ENCODE measurements at places on chromosomes 11 and 22. TPM values are rescaled to one million over a fixed set of nuclear protein-coding genes. Genes with fewer than 3 reads are reported as not detected.

The GGTLC2 gene
- total RNA-seq = not detected

- H3K4me1 ChIP-seq = no peaks in the 10 kb centered on the region
- no peaks in the 10 kb centered on the region for H3K36me3 ChIP-seq
- DNase-seq = no peak
- H3K27me3 ChIP-seq = no peaks in the 10 kb centered on the region
- no peak overlapping the region for H3K4me3 ChIP-seq
Observed at GRCh38 chr11:86978247-86978646, 23.1 kb upstream of the FZD4 start.

The LDHAL6A gene
- not detected for total RNA-seq

DNA sequence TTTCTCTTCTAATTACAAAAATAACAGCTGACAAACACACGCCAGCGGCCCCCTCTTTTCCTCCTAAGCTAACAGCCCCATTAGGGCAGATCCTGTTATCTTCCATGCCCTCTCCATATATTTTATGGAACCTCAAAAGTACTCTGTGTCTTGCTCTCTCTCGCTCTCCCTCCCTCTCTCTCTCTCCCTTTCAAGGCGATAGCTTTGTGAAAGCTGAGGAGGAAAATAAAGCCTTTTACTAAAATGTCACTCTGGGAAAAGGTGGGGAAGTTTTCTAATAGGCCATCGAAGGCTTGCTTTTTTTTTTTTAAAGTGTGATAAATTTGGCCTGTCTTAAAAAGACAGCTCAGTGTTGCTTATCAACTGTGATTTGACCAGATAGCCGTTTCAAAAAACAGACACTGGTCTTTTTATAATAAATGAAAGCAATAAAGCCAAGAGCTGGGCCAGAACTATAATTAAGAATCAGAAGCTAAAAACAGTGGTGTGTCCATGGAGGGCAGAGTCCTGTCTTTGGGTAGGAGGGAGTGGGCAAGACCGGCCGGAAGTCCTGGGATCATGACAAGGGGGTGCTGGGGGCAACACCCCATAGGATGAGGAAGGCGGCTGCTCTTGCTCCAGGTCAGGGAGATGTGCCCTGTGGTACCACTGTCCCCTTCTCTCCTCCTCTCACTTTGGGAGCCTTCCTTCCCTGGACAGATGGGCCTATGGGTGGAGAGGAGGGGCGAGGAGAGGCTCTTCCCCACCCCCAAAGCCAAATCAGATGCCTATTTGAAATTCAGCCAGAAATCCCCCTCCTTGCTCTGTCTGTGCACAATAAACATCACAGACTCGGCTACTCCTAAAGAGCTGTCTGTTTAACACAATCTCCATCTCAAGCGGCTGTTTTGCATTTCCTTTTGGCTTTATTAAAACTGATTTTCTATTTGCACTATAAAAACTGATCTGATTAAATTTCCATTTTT lies 267.2 kb downstream of the BUD13 start:
- no peak overlapping the region for H3K4me3 ChIP-seq
- no peaks in the 10 kb centered on the region for H3K36me3 ChIP-seq
- DNase-seq = no peak

DNA sequence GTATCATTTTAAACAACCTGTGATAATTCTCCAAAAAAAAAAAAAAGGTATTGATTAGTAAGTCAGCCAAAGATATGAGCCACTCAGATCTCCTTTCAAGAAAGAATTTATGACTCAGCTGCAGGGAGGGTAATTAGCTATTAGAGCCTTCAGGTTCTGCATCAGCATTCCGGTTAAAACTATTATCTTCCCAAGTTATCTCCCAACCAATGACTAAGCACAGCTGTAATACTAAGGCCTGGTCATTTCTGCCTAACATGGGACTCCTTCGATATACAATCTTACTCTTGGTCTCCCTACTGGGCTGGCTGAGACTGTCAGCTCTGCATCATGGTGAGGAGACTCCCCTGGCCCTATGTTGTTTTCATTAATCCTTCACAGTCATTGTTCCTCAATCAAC lies 60.4 kb downstream of the SBF2 start:
- no peaks in the 10 kb centered on the region for H3K4me1 ChIP-seq
- H3K27ac ChIP-seq = no peak overlapping the region
- no peak overlapping the region for H3K4me3 ChIP-seq

DNA sequence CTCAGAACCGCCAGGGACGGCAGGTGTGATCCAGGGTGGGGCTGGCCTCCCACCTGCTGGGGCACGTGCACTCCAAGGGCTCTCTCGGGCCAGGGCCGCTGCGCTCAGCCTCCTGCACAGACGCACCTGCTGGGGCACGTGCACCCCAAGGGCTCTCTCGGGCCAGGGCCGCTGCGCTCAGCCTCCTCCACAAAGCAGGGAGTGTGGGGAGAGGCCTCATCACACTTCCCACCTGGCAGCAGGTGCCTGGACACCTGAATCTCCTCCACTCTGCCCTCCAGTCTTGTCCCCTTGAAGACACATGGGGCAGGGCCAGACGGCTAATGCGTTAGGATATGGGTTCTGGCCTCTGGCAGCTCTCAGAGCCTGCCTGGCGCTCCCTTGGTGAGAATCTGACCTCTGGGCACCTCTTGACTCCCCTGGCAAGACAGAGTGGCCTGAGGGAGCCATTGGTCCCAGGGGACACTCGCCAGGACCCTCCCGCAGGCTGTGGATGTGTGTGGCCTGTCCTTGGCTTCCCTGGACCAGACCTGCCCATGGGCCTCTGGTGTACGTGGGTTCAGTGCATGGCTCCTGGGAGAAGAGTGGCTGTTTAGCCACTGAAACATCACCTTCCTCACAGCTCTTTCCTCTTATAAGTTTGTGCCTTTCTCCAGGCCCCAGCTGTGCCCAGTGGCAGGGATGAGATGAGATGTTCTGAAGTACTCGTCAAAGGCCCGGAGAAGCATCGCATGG lies 73.5 kb downstream of the BRD1 start:
- H3K4me1 ChIP-seq = no peaks in the 10 kb centered on the region
- H3K36me3 ChIP-seq = no peaks in the 10 kb centered on the region
- DNase-seq = no peak
- H3K27me3 ChIP-seq = no peaks in the 10 kb centered on the region

Data from naive thymus-derived CD4-positive, alpha-beta T cell (primary cell).